Aorta (tissue), 5 donors: ENCODE measurements at places on chromosomes 5 and 9. TPM values are rescaled to one million over a fixed set of nuclear protein-coding genes. Genes with fewer than 3 reads are reported as not detected.

DNA sequence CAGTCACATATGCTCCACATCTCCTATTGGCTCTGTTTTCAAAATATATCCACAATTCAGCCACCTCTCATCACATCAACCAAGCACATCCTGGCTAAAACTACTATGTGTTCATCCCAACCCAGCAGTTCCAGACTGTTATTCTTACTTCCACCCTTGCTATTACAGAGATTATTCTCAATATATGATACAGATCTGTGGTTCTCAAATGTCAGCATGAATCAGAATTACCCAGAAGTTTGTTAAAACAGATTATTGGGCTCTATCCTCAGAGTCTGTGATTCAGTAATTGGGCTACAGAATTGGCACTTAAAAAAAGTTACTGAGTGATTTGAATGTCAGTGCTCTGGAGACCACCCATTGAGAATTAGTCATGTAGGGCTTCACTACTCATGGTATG lies 78.8 kb upstream of the IZUMO3 start:
- H3K36me3 ChIP-seq, result no peaks in the 10 kb centered on the region
- H3K4me3 ChIP-seq, result no peak overlapping the region
- no peaks in the 10 kb centered on the region for H3K4me1 ChIP-seq
- no peak overlapping the region for H3K27ac ChIP-seq
- H3K27me3 ChIP-seq, result no peaks in the 10 kb centered on the region
- no peak for DNase-seq

- H3K27me3 ChIP-seq, result no peaks in the 10 kb centered on the region
- no peak for DNase-seq
- no peak overlapping the region for H3K4me3 ChIP-seq
- H3K27ac ChIP-seq, result no peak overlapping the region
- peaks cover 6% of the 10 kb centered on the region for H3K4me1 ChIP-seq
Observed at GRCh38 chr9:110133608-110134210, 74.2 kb downstream of the C9orf152 start.

DNA sequence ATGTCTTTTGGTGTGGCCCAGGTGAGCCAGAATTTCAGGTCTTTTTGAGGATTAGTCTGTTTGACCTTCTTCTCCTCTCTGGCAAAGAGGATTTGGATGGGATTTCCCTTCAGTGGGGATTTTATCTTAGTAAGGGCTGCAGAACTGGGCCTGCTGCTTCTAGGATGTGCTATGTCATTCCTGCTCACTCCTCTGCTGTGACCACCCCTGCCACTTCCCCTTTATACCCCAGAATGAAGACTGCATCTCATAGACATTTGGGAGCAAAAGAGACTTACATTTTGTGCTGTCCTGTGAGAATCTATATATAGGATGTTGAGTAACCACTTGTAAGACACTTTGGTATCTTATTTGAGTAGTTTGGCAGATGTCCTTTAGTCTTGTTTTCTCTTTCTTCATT lies 76.2 kb downstream of the ARHGAP26 start:
- no peaks in the 10 kb centered on the region for H3K27me3 ChIP-seq
- peaks cover 3% of the 10 kb centered on the region for H3K4me1 ChIP-seq
- no peak overlapping the region for H3K4me3 ChIP-seq

DNA sequence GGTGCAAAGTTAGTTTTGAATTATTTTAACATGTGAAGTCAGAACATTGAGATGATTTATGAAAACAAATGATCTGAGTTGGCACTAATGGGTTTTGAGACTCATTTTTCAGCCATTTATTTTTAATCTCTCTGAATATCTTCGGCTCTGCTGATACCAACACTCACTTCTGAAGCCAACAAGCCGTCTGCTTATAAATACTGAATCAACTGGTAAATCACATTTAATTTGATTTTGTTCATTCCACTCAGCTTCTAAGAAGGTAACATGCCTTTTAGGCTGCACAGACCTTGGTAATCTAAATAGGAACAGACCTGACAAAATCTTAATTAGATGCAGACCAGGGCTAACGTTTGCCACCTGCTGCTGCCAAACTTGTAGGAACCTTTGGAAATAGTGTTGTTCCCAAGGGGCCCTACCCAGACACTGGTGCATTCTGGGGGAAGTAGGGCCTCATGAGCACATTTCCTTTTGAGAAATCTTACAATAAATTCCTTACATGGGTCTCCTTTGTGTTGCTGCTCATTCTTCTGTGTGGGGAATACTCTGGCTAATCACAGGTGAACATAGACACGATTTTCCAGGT lies 182.2 kb downstream of the KCTD16 start:
- H3K27me3 ChIP-seq, result peaks cover 2% of the 10 kb centered on the region
- no peak for DNase-seq
- H3K4me3 ChIP-seq, result no peak overlapping the region
- peaks cover 2% of the 10 kb centered on the region for H3K4me1 ChIP-seq
- no peak overlapping the region for H3K27ac ChIP-seq

DNA sequence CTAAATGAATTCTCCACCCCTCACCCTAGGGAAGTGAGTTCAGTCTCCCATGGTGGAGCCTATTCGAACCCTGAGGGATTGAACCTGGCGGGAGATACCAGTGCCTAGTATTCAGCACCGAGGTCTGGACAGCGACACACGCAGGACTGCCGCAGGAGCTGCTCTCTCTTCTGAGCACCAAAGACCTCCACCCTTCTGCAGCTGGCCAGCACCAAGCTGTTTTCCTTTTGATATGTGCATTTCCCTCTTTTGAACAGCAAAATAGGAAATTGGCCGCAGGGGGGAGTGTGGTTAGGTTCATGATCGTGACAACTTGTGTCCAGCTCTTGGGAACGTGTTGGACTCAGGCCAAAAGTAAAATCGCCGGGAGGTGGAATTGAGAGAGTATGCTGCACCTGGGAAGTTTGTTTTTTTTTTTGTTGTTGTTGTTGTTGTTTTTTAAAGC lies 1.2 kb upstream of the PCSK1 start:
- no peak overlapping the region for H3K4me3 ChIP-seq
- H3K36me3 ChIP-seq, result no peaks in the 10 kb centered on the region

DNA sequence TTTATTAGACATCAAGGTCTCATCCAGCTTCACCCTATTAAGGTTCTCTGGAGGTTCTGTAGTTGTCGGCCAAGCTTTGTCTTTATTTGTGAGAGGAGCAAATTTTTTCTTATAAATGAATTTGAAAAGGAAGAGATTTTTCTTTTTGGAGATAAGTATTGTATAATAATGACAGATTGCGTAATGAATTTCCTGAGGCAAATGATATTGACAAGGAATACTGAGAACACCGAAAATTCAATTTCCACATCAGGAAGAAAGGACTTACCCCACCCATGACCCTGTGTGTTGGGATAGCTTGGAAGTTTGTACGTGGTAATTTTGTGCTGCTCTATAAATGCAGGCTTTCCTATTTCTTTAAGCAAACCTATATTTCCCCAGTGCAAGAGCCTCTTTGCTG lies 53.5 kb downstream of the MAMDC2 start:
- no peaks in the 10 kb centered on the region for H3K36me3 ChIP-seq
- H3K4me3 ChIP-seq, result no peak overlapping the region
- DNase-seq, result no peak
- no peaks in the 10 kb centered on the region for H3K27me3 ChIP-seq

DNA sequence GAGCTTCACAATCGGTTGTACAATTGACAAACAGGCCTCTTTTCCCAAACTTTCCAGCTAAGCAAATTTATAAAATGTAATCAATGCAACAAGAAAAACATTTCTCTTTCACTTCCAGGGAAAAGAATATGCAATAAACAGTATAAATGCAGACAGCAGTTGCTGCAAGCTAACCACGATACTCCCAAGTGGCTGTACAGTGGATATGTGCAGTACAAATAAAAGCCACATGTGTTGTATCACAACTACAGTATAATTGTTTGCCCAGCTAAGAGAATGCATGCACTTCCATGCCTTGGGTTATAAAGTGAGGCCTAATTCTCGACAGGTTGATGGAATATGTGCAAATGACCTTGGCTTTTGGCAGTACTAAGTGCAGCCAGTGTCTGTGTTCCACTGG lies 16.7 kb upstream of the PDCL start:
- no peaks in the 10 kb centered on the region for H3K36me3 ChIP-seq
- DNase-seq, result no peak
- H3K27ac ChIP-seq, result no peak overlapping the region
- no peak overlapping the region for H3K4me3 ChIP-seq
- H3K4me1 ChIP-seq, result no peaks in the 10 kb centered on the region

GRCh38 chr5:160452795-160453194 lies 31.1 kb downstream of the PTTG1 start:
- no peak overlapping the region for H3K4me3 ChIP-seq
- DNase-seq, result no peak
- no peaks in the 10 kb centered on the region for H3K36me3 ChIP-seq
- H3K27me3 ChIP-seq, result no peaks in the 10 kb centered on the region
- no peaks in the 10 kb centered on the region for H3K4me1 ChIP-seq

- DNase-seq, result no peak
- H3K27me3 ChIP-seq, result no peaks in the 10 kb centered on the region
- H3K27ac ChIP-seq, result no peak overlapping the region
- H3K36me3 ChIP-seq, result no peaks in the 10 kb centered on the region
- H3K4me3 ChIP-seq, result no peak overlapping the region
Observed at GRCh38 chr5:18216729-18217128, 582.5 kb downstream of the TAF11L14 start.

GRCh38 chr9:127833555-127833954 lies 20.9 kb downstream of the ENG start:
- no peak overlapping the region for H3K27ac ChIP-seq
- H3K27me3 ChIP-seq, result no peaks in the 10 kb centered on the region
- DNase-seq, result no peak

DNA sequence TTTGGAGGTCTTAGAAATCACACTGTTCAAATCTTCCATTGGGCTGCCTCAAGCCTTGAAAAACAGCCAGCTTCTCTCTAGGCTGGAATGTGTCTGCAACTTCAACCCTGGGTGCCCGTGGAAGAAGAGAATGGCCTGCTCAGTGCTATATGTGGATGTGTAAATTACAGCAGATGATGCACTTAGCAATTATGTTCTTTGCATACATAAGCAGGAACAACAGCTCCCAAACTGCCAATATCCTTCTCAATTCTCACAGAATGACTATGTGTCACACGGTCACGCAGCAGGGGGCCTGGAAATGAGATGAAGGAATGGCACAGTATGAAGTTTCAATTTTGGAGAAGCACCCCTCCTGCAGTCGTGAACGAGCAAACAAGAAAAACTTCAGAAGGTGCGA lies 175.2 kb upstream of the SMARCA2 start:
- H3K27ac ChIP-seq, result no peak overlapping the region
- DNase-seq, result no peak
- no peaks in the 10 kb centered on the region for H3K4me1 ChIP-seq
- no peak overlapping the region for H3K4me3 ChIP-seq

GRCh38 chr5:148104226-148104625 lies 40.4 kb downstream of the SPINK5 start:
- H3K4me1 ChIP-seq, result no peaks in the 10 kb centered on the region
- H3K4me3 ChIP-seq, result no peak overlapping the region
- H3K27me3 ChIP-seq, result no peaks in the 10 kb centered on the region
- H3K27ac ChIP-seq, result no peak overlapping the region
- H3K36me3 ChIP-seq, result no peaks in the 10 kb centered on the region

- no peak overlapping the region for H3K4me3 ChIP-seq
- no peak for DNase-seq
- peaks cover 3% of the 10 kb centered on the region for H3K4me1 ChIP-seq
- no peak overlapping the region for H3K27ac ChIP-seq
- no peaks in the 10 kb centered on the region for H3K27me3 ChIP-seq
Observed at GRCh38 chr9:13481274-13481673, 201.8 kb upstream of the MPDZ start.

- no peak overlapping the region for H3K4me3 ChIP-seq
- H3K36me3 ChIP-seq, result peaks cover 1% of the 10 kb centered on the region
- H3K4me1 ChIP-seq, result no peaks in the 10 kb centered on the region
- H3K27ac ChIP-seq, result no peak overlapping the region
- DNase-seq, result no peak
- no peaks in the 10 kb centered on the region for H3K27me3 ChIP-seq
Observed at GRCh38 chr5:124630767-124631704, 115.4 kb downstream of the ZNF608 start.

GRCh38 chr9:133238851-133239532 lies 29.9 kb upstream of the OBP2B start:
- H3K4me3 ChIP-seq, result no peak overlapping the region
- no peaks in the 10 kb centered on the region for H3K36me3 ChIP-seq
- no peak overlapping the region for H3K27ac ChIP-seq

- no peaks in the 10 kb centered on the region for H3K36me3 ChIP-seq
- no peak overlapping the region for H3K27ac ChIP-seq
Observed at GRCh38 chr9:33620738-33621439, 96.8 kb downstream of the ANKRD18B start.

RGP1 gene
- total RNA-seq, result 32.4 TPM

NTRK2 gene
- 48.1 TPM for total RNA-seq

FOXB2 gene
- not detected for total RNA-seq

ZCCHC10 gene
- total RNA-seq, result 17.3 TPM

DMRTA1 gene
- 0.13 TPM for total RNA-seq

TAF11L10 gene
- total RNA-seq, result not detected

DRD1 gene
- 0.62 TPM for total RNA-seq

SLCO6A1 gene
- total RNA-seq, result 0.75 TPM

RAB3C gene
- total RNA-seq, result 8.9 TPM
